Stomach (tissue), 19 donors: ENCODE measurements at places on chromosomes 13 and 19.

- DNase-seq = peak; percentile 61
These were observed 133.7 kb downstream of the RAP2A start for GRCh38 chr13:97567510-97568243.

GRCh38 chr19:55251341-55252081, 7.3 kb downstream of the PPP6R1 start:
- DNase-seq = peak; percentile 89

- peak; percentile 93 for DNase-seq
These were observed 8.4 kb downstream of the PEAK3 start for GRCh38 chr19:2273356-2274184.

GRCh38 chr19:50983625-50984292, at the start of gene KLK7:
Gene KLK7 (minus strand): TSS chr19:50983917. CDS start chr19:50982399, 1,518 bp downstream.
- no peak for DNase-seq

DNA sequence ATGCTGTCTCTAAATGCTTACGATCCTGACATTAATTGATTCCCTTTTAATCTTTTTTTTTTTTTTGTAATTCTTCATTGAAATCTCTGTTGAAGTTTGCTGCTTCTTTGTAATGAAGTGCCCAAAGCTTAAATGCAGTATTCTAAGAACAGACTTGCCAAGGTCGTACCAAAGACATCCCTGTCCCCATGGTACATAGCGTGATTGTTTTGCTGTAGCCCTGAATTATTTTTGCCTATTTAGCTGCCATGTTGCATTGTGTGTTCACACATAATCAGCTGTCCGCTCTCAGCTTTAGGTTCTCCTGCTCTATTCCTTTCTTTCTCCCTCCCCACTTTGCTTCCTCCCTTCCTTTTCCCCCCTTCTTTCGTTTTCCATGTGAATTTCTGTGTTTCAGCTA, 21.1 kb downstream of the FGF9 start:
- DNase-seq = no peak

GRCh38 chr13:94312511-94313216, 166.8 kb downstream of the DCT start:
- DNase-seq = no peak

DNA sequence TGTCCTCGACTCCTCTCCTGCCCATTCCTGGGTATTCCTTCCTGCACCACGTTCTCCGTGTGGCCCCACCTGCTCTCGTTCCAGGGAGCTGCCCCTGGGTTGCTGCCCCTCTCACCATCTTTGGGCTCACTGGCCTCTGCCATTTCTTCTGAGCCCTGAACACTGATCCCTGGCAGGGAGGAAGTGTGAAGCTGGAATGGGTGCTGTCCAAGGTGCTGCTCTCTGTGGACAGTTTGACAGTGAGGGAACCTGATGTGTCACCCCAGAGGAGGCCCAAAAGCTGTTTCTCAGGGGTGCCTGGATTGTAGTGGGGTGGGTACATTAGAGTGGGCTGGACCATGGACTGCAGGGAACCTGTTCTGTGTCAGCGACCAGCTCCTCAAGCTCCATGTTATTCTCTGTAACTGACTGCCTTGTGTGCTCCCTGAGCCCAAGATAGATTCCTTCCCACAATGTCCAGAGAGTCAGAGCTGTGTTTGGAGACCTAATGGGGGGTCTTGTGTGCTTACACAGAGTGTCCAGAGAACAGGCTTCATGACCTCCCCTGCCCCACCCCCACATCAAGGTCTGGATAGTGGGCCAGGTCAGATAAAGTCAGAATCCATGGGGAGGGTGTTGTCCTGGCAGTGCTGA, 7.2 kb upstream of the CEACAM8 start:
- no peak for DNase-seq

- no peak for DNase-seq
These were observed 2.6 kb downstream of the LENG1 start for GRCh38 chr19:54156953-54157352.

GRCh38 chr19:57914531-57914930, 1.9 kb downstream of the ZNF417 start:
- DNase-seq = peak; percentile 15
